ENCODE measurements at places on chromosomes 5 and 9.
A peak's percentile ranks its signal among the peaks of the same experiment; 100 is the strongest.

DNA sequence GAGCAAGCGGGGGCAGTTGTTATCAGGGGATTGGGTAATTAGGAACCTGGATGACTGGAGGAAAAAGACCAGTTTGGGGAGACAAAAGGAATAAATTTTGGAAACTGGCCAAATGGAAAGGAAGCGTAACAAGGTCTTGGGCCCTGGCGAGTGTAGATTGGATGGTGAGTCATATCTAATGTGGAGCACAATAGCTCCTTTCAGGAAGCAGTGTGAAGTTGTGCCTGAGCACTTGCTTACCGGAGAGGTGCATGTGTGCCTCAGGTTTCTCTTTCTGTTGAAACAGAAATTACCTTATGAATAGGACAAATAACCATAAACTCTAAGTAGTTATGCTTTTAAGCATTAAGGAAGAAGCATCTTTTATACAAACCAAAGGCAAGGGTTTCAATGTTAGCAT lies 176.4 kb downstream of the KIF4B start:
- no peak for DNase-seq

DNA sequence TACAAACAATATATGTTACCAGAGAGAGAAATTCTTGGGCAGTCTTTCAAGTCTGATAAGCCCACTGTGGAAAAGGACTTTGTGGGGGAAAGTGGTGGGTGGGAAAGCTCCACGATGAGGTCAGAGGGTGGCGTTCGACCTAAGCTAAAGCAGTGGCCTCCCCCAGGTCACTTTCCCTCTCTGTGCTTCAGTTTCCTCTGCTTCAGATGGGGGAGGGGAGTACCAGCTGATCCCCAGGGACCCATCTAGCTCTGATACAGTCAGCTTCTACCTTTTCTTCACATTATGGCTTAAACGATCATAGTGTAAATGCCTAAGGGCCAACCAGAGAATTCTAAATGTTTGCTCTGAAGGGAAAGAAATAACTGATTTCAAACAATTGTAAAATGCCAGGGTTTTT lies 36.6 kb upstream of the ARSB start:
- DNase-seq = no peak

DNA sequence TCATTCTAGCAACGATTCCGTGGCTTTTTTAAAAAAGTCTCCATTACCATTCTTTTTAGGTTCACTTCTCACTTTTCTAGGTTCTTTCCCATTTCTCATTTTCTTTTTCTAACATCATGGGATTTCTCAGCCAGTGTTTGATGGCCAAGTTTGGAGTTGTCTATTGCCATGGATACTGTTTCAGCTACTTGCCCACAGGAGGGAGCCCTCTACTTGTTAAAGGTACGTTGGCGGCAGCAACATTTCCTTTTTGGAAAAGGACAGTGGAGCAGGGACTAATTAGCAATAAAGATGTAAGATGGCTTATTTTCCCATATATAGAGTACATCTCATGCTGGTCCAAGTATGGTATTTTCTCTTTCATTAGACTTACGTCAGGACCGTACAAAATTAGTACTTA lies 2257.5 kb upstream of the C9orf72 start:
- no peak for DNase-seq

DNA sequence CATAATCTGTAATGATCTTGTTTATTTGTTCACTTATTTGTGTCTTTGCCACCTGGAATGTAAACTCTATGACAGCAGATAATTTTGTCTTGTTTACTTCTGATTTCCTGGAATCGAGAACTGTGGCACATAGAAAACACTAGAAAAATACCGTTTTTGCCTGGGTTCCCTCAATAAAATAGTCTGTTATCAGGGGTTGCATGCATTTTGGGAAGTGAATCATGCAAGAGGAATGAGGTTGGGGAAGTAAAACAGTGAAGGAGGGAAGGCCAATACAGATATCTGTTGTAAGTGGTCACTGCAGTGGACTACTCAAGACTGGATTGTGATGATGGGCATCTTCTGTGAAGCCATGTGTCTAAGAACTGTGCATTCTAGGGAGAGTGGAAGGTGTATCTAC lies 45.2 kb upstream of the IL6ST start:
- DNase-seq = no peak

GRCh38 chr9:83299571-83299970 lies 236.6 kb upstream of the RASEF start:
- no peak for DNase-seq

GRCh38 chr9:72132052-72132451 lies 17.2 kb upstream of the GDA start:
- DNase-seq = no peak

GRCh38 chr9:93097511-93098201 lies 1.6 kb downstream of the CARD19 start:
- DNase-seq = peak; percentile 9

- DNase-seq = no peak
Observed at GRCh38 chr9:114285166-114285867, 37.6 kb upstream of the ORM1 start.

DNA sequence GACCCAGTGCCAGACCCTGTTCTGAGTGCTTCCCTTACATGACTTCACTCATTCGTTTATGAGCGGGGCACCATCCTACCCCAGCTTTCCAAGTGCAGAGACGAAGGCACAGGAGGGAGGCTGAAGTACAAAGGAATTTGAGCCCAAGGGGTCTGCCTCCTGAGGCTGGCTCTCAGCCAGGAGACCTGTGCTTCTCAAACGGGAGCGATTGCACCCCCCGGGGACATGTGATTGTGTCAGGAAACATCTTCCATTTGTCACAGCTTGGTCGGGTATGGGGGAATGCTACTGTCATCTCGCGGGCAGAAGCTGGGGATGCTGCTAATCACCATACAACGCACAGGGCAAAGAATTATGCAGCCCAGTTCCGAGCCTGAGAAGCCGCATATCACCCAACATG lies 23.9 kb downstream of the ADCY2 start:
- no peak for DNase-seq
